Muscle of back (tissue), 13 donors: ENCODE measurements at places on chromosomes 5 and 9. TPM values are rescaled to one million over a fixed set of nuclear protein-coding genes. Genes with fewer than 3 reads are reported as not detected.

DNA sequence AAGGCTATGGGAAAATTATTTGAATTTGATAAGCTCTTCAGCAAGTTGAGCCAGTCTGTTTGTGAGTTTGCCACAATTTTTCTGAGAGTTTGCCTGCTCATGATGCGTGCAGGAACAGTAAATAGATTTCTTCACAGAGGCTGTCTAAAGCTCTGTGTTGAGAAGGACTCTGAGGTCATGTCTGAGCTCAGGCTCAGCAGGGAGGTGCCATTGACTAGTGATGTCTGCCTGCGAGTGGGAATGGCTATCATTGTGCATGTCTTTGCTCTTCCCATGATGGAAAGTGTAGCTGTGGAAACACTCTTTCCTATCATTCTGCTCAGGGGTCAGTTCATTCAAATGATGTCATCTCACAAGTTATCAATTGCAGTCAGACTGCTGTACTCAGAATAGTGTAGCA is 142.8 kb downstream of the RASEF start:
- DNase-seq, result no peak

Gene PDGFRB
- 173 TPM for polyA plus RNA-seq

Gene ADGRD2
- polyA plus RNA-seq, result not detected

DNA sequence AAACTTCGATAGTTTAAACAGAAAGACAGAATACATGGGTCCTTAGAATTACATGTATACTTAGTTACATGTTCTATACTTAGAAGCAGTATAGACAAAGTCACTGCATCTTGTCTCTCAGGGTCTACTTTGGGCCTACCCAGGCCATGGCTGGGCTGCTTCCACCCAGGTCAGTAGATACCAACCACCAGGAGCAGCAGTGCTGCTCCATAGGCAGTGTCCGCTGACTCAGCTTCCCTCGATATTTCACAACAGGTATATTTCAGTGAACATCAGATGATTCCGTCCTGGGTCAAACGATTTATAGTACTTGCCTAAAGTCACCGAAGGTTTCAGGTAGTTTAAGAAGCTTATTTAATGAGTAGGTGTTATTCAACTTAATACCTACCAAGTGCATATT is 18.0 kb downstream of the IARS1 start:
- DNase-seq, result no peak

Gene TCERG1
- 59.5 TPM for polyA plus RNA-seq

- DNase-seq, result no peak
Measured at GRCh38 chr9:20226345-20226744, 396.0 kb downstream of the MLLT3 start.

DNA sequence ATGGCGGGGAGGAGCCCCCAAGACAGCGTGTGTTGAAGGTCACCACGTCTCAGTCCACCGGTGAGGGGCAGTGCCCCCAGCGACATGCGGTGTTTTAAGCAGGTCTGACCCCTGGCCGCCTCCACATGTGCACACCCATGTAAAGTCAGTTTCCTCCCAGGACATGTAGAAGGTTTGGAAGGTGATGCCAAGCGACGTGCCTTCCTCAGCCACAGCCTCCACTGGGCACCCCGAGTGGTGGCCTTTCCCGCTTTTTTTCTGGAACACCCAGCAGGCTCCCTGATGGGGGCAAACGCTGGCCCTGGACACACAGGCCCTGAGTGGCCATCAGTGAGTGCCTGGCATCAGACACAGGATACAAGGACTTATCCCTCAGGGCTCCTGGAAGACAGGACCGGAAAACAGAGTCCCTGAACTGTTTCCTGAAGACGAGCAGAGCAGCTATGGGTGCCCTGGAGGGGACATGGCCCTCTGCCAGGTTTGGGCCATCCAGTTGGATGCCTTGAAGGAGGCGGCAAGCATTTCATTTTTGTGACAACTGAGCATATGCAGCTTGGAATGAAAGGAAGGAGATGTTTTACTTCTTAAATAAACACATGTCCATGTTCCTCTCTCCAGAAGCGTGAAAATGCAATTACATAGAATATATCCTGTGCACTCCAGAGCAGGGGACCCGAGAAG is 275.8 kb upstream of the IRX2 start:
- no peak for DNase-seq

DNA sequence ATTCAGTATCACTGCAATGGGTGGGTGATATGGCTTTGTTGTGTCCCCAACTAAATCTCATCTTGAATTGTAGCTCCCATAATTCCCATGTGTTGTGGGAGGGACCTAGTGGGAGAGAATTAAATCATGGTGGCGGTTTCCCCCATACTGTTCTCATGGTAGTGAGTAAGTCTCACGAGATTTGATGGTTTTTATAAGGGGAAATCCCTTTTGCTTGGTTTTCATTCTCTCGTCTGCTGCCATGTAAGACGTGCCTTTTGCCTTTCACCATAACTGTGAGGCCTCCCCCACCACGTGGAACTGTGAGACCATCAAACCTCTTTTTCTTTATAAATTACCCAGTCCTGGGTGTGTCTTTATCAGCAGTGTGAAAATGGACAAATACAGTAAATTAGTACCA is 9.5 kb upstream of the NANS start:
- no peak for DNase-seq

Gene NCS1
- 42.3 TPM for polyA plus RNA-seq

- DNase-seq, result peak; percentile 34
Measured at GRCh38 chr9:104970271-104970987, 42.5 kb upstream of the ABCA1 start.

- peak; percentile 26 for DNase-seq
Measured at GRCh38 chr5:113692891-113693457, 179.5 kb downstream of the YTHDC2 start.

GRCh38 chr9:92564504-92564903 is 28.7 kb upstream of the ECM2 start:
- no peak for DNase-seq

Gene WNK2
- polyA plus RNA-seq, result 12.2 TPM

DNA sequence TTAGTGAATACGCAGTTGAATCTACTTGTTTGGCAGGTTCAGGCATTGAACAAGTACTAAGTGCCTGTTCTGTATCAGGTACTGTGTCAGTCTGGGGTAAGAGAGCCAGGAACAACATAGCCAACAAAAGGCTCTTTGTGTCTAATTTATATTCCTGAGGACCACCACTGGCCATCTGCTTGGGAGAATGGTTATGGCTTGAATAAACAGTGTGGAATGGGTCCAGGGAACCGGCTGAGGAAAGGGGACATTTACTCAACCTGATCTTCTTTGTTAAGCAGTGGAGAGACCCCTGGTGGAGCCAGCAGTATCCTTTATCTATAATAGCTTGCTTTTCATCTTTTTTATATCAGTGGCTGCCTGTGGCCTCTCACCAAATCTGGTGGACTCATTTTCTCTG is 38.6 kb downstream of the EXOSC2 start:
- DNase-seq, result no peak

GRCh38 chr9:78101247-78101646 is 69.6 kb upstream of the GNAQ start:
- no peak for DNase-seq

GRCh38 chr5:150124111-150124557 is 31.5 kb downstream of the PDGFRB start:
- DNase-seq, result no peak

DNA sequence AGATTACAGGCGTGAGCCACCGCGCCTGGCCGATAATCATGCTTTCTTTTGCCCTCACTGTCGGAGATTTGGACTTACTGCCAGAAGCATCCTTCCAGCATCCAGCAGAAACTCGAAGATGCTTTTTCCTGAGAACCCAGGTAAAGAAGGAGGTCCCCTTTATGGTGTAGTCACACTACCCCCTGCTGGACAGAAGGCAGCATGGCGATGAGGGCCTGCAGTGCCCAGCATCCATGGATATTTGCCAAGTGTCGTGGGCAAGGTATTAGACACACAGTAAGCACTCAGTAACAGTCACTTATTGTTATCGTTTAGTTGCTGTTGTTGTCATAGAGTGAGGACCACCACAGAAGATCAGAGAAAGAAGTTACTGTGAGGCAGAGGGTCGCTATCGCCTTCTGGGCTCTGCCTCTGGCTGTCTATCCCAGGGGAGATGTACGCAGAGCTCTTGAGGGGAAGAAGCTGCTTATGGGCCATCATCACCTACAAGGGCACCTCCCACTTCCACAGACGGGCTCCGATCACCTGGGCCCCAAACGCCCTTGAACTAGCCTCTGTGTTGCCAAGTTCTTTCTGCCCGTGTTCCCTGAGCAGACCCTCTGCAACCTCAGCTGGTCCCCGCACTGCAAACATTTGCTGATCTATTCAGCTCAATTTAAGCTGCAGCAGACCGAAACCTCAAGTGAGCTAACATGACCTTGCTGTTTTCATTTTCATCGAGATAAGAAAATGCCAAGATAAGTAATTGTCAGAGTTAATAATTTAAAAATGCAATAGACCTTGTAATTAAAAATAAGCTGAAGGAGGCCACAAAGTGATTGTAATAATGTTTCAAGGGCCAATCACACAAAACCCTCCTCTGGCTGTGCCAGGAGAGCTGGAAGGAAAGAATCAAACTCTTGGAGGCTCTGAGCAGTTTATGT is 23.9 kb downstream of the C5orf15 start:
- DNase-seq, result no peak

DNA sequence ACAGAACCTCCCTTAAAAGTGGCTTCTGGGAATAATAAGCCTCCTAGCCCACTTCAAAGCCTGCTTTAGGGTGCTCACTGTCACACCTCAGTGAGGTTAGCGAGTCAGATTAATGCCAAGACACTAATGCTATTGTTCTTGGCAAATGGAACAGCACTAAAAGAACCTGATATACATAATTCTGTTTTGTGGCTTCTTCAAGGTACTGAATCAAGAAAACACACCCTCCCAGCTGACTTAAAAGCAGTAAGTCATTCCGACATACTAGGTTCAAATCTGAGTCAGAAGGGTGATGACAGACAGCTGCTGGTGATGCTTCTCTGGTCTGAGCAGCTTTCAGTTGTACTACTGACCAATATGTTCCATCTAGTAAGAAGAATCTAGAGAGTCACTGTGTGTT is 121.6 kb downstream of the OXCT1 start:
- no peak for DNase-seq
